Suppressor macrophage (primary cell): ENCODE measurements at places on chromosomes 4 and X.

DNA sequence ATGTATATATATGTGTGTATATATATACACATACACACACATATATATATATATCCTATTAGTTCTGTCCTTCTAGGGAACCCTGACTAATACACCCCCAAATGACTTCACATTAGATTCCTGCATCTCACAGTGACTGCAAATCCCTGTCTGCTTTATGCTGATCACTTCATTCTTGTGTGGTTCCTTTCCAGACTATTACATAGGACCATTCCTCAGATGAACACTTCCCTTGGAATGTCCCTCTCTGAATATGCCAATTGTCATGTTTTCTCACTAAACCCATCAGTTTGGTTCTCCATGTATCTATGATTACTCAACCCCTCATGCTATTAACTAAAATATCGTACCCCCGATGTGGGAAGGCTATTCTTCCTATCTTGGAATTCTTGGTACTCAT is 605.2 kb upstream of the NR3C2 start:
- no peak for DNase-seq

- no peak for DNase-seq
Measured at GRCh38 chr4:75593393-75593792, 36.9 kb downstream of the CDKL2 start.

- no peak for DNase-seq
Measured at GRCh38 chr4:165507381-165507780, 128.6 kb downstream of the CPE start.

DNA sequence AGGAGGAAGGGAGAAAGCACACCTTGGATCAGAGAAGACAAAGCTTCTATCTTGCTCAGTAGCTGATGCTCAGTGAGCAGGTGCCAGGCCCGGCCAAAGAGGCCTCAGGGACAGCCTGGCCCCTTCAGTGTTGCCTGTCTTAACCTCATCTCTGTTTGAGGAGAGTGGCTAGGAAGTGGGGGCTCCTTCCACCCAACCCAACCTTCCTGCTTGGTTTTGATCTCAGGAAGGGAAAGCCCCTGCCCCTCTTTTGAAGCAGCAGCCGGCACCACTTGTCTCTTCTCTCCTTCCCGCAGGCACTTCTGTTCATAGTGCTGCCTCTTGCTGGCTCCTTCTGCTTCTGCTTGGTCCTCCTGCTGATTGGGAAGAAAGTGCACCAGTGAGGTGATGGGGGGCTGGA is 2.4 kb upstream of the AFF2 start:
- no peak for DNase-seq

DNA sequence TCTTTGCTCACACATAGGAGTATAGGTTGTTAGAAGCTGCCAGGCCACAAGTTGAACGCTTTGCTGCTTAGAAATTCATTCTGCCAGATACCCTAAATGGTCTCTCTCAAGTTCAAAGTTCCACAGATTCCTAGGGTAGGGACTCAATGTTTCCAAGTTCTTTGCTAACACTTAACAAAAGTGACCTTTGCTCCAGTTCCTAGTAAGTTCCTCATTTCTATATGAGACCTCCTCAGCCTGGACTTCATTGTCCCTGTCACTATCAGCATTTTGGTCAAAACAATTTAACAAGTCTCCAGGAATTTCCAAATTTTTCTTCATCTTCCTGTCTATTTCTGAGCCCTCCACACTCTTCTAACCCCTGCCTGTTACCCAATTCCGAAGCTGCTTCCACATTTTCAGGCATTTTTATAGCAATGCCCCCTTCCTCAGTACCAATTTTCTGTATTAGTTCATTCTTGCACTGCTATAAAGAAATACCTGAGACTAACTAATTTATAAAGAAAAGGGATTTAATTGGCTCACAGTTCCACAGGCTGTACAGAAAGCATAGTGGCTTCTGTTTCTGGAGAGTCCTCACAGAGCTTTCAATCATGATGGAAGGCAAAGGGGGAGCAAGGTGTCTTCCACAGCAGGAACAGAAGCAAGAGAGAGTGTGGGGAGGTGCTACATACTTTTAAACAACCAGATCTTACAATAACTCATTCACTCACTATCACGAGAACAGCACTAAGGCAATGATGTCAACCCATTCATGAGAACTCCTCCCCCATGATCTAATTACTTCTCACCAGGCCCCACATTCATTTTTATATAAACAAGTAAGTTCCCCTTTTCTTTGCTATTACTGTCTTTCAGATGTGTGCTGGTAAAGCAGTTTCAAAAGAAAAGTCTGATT is 11.5 kb upstream of the TLR1 start:
- DNase-seq: peak; percentile 92

DNA sequence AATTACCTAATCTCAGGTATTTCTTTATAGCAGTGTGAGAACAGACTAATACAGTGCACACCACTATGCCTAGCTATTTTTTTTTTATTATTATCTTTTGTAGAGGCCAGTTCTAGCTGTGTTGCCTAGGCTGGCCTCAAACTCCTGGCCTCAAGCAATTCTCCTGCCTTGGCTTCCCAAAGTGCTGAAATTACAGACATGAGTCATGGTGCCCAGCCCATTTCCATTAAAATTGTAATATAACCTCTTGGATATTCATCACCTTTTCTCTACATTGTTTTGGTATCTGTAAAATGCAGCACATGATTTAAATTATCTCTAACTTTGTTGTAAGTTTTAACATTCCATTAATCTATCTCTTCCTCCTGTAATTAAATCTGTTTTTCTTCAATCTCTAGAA is 2052.9 kb downstream of the ARAP2 start:
- DNase-seq: no peak

DNA sequence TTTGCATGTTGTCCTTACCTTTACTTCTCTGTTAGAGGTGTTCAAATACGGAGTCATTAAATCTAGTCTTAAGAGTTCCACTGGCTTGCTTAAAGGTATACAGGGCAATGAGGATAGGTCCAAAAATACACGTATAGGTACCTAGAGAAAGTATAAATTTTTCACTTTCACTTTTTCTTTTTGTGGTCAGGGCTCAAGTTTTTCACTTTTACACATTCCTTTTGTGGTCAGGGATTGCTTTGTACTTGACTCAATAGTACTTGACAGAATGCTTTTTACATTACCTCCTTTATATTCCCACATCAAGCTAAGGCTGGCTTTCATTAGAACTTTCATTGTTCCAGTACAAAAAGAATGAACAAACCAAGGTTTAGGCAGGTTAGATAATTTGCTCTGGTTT is 21.7 kb downstream of the TMEM184C start:
- no peak for DNase-seq

DNA sequence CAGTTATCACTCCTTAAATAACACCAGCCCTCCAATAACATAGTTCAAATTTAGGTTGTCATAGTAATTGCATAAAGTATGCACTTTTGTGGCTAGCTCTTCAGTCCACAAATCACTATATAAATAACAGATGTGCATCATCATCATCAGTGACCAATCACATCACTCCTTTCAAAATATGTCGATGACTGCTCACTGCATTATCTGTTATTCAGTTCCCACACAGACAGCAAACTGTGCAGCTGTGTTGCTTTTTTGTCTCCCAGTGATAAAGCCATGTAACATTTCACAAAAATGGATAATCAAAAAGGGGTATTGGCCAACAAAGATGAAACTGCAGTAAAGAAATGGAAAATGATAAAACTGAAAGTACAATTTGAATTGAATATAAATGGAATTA is 205.4 kb downstream of the DCLK2 start:
- DNase-seq: no peak

DNA sequence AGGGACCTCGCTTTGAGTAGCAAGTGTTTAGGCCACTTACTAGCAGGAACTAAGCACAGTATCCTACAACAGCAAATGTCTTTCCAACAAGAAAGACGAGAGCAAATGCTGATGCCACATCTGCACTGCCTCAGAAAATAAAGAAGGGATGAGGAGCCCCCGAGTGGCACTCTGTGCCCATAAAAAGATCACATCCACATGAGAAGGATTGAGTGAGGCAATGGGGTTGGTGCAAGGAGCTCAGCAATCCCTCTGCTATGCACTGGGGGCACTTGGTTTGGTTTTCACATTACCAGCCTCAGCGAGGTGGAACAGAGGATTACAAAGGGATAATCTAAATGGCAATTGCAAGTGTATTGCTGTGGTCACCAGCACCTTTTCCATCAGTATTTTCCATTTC is 252.8 kb upstream of the SLC7A11 start:
- peak; percentile 76 for DNase-seq

DNA sequence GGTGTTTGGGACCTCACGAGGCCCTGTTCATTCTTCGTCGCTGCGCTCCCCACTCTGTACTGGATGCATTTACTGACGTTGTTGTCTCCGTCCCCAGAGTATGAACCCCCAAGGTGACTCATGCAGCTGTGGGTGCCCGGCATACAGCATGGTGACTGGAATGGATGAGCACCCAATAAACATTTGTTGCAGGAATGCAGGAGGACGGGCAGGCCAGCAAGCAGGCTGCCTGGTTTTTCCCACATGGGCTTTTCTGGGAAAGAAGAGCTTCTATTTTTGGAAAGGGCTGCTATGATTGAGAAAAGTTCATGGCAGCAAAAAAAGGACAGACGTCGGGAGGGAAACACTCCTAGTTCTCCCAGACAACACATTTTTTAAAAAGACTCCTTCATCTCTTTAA is 893 bp upstream of the SOD3 start:
- no peak for DNase-seq

DNA sequence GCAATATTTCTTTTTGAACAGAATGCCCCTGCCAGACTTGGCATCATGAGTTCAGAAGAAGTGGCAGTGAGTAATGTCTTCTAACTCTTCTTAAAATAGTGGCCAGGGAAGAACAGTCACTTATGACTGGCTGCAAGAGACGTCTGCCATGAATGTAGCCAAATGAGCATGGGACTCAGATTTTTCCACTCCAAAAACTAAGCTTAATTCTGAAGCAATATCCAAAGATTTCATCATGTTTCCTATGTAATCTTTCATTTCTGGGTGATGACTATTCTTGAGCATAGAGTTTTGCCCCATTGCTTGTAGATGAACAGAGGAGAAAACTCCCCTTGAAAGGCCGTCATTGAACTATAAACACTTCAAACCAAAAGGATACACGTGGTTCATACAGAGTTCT is 11.8 kb downstream of the AMBN start:
- no peak for DNase-seq

GRCh38 chr4:53558065-53558801 is 33.1 kb downstream of the LNX1 start:
- peak; percentile 69 for DNase-seq

DNA sequence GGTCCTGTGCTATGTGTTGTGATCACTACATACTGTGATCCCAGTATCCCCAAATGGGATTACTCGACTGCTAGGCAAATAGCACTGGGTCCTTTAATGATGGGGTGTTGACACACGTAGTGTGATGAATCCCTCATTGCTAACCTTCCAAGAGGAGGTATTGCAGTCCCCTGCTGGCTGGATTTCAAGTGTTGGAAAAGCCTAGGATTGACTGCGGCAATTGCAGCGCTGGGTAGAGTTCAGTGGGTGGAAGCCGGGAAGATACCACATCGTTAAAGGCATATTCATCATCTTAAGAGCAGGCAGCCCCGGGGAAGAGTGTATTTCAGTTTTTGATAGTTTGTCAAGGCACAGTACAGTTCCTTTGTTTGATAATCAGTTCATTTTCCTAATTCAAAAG is 159.9 kb downstream of the TRIML1 start:
- no peak for DNase-seq

GRCh38 chr4:47469951-47470350 is 6.4 kb upstream of the COMMD8 start:
- no peak for DNase-seq

DNA sequence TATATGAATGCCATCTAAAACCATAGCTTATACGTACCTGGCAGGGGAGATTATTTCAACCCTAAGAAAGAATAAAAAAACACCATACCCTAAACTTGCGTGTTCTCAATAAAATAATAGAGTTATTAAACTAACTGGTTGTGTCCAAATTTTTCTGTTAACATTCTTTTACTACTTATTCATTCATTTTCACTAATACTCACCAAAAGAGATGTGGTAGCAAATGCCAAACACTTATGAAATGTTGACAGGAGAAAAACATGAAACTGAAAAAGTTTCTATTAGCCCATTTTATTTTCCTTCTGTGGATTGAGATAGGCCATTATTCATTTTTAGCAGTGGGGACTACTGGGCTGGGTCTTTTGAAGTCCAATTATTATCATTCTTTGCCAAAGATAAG is 102.0 kb downstream of the TSPAN5 start:
- DNase-seq: no peak

- DNase-seq: no peak
Measured at GRCh38 chrX:52353838-52354237, 15.0 kb upstream of the XAGE2 start.

DNA sequence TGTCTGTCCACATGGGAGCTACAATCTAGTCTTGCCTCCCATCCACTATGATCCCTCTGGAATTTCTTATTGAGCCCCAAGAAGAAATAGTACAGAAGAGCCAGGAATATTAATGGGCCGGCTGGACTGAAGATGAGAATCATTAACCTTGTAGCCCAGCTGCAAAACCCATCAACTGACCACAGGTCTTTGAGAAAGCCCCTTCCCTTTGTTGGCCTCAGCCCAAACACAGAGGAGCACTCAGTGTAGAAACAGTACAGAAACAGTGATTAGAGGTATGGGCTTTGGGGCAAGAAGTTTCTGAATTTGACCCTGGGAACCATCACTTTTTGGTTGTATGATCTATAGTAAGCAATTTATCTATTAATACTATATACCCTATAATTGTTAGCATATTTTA is 76.8 kb upstream of the RAB40AL start:
- DNase-seq: no peak

DNA sequence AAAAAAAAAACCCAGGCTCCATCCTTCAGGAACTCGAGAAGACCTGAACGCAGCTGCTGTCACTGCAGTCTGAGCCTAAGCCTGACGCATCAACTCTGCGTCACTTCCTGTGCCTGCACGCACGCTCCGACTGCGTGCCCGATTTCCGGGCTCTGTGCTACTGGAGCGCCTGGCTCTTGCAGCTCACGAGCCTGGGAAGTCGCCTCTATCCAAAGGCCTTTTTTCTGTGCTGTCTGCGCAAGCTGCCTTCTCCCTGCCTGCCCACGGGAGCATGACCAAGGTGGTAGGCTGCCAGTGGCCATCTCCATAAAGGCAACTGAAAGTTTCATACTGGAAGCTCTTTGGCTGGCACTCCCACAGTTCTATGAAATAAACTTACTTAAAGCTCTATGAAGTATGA is 9.9 kb upstream of the GASK1B start:
- no peak for DNase-seq

DNA sequence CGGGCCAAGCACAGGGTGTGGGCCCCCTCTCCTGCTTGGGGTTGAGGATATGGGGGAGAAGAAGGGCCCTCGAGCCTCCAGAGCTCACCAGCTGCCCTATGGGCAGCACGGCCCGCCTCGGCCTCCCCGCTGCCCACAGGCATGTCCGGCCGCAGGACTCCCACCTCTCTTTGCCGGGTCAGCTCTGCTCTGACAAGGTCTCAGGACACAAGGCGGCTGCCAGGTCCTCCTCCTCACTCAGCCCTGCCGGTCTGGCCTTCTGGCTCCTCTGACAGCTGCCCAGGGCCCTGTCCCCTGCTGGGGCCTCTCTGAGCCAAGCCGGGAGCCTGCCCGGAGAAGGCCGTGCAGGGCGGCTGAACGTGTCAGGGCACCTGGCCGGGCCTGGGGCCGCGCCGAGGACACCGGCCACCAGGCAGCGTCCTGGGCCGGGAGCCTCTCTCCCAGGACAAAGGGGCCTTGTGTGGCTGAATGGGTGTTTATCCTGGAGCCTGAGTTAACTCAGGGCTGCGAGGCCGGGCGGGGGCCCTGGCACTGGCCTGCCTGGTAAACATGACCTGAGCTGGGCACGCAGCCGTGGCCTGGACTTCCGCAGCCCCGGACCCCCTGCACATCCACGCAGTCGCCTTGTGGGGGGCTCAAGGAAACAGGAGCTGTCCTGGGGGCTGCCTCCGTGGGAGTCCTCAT is 25.7 kb downstream of the TACC3 start:
- DNase-seq: no peak

GRCh38 chr4:153252122-153252521 is 47.9 kb downstream of the TRIM2 start:
- DNase-seq: no peak
